Activated naive CD4-positive, alpha-beta T cell treated with Interleukin-2 at 50 U/mL for 16 hours (primary cell): ENCODE measurements at places on chromosomes 12 and 14.

DNA sequence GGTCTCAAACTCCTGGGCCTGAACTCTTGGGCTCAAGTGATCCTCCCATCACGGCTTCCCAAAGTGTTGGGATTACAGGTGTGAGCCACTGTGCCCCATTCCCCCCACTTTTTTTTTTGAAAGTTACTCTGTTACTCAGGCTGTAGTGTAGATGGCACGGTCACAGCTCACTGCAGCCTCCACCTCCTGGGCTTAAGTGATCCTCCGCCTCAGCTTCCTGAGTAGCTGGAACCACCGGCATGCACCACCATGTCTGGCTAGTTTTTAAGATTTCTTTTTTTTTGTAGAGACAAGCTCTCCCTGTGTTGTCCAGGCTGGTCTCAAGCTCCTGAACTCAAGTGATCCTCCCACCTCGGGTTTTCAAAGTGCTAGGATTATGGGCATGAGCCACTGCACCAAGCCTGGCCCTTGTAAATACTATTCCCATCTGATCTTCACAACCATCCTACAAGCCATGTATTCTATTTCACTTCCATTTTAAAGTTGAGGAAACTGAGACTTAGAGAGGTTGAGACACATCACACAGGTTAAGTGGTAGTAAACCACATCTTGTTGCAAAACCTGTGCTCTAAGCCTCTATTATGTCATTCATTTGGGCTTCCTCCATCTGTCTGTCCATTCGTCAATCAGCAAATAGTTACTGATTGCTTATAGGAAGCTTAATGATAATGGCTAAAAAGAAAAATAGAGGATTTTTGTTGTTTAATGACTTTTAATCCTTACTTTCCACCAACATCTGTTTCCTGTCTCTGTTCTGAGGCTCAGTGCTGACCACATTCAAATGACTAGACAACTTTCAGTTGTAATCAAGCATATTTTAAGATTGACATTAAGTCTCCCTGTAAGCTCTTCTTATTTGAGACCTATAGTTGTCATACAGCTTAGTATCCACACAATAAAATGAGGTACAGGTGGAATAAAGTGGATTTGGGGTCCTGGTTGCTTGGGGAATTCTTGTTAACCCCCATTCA lies 9.2 kb downstream of the ASCL4 start:
- no peak for DNase-seq

- DNase-seq = no peak
These were observed 613.0 kb downstream of the RPS29 start for GRCh38 chr14:48973151-48973550.

DNA sequence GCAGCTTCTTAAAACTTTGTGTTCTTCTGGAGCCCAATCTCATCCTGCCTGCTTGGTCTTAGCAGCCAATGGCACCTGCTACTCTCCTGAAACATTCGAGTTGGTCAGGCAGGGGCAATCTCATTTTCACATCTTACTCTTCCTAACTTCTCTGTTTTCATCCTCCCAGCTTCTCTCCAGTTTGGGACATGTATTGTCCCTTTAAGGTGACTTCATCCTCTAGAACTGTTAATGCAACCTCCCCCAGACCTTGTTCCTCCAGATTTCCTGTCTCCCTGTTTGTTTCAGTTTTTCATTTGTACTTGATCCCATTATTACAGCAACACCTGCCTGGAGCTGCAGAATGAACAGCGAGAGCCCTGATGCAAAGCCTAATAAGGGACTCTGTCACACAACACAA lies 31.3 kb downstream of the SERPINA11 start:
- no peak for DNase-seq

GRCh38 chr12:122368361-122369073 lies 54.0 kb downstream of the CLIP1 start:
- no peak for DNase-seq

DNA sequence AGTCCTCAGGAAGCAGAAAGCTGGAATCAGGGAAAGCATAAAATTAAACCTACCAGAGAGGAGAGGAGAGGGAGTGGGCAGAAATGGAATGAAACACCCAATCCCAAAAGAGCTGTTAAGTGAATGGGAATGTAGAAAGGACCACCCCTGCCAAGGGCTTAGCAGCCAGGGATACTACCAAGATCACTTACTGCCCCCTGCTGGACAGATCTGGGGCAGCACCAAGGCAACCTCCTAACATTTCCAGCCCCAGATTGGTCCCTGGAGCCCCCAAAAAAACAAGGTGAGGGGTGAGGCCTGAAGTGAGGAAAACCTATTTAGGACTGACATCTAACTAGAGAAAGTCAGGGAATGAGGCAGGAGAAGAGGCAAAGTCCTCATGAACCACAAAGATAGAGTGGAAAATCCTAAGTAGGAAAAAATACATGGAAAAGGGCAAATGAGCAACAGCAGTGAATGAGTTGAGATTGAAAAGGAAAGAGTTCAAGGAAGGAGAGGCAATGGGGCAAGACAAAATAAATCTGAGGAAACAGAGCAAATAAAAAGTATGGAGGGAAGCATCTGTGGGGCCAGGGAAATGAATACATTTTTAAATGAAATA lies 11.2 kb upstream of the FKBP11 start:
- peak; percentile 83 for DNase-seq
